ENCODE measurements at places on chromosomes 3 and 15. TPM values are rescaled to one million over a fixed set of nuclear protein-coding genes. Genes with fewer than 3 reads are reported as not detected.

Gene ATP8B4
- 1.9 TPM for polyA plus RNA-seq

Gene DNAJC13
- polyA plus RNA-seq, result 33.2 TPM

Gene XCR1
- polyA plus RNA-seq, result 0.27 TPM

DNA sequence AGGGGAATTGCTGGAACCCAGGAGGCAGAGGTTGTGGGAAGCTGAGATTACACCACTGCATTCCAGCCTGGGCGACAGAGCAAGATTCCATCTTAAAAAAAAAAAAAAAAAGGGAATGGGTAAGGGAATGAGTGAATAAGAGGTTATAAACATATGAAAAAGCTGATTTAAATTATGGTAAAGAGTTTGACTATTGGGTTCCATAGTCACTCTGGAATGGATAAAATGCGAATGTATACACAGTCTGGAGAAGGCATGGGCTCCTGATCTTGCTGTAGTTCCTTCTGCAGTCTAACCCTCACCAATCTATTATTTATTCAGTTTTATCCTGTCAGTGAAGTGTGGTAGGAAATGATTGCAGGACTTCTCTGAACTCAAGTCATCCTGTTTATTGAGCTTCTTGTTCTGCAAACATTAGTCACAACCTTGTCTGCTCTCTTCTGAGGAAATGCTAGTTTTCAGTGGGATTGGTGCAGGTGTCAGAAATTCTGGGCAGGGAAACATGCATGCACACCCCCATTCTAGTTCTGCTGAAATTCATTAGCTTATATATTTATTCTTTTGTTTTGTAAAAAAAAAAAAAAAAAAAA lies 190.9 kb upstream of the CFAP20DC start:
- no peak for DNase-seq

- no peak for DNase-seq
Observed at GRCh38 chr3:50617911-50618481, 1.0 kb downstream of the MAPKAPK3 start.

GRCh38 chr15:63364399-63365272 lies 17.0 kb downstream of the CA12 start:
- no peak for DNase-seq

GRCh38 chr3:139659511-139659910 lies 18.3 kb downstream of the NMNAT3 start:
- DNase-seq, result no peak
